ENCODE measurements at places on chromosomes 12 and 14.
A peak's percentile ranks its signal among the peaks of the same experiment; 100 is the strongest.

DNA sequence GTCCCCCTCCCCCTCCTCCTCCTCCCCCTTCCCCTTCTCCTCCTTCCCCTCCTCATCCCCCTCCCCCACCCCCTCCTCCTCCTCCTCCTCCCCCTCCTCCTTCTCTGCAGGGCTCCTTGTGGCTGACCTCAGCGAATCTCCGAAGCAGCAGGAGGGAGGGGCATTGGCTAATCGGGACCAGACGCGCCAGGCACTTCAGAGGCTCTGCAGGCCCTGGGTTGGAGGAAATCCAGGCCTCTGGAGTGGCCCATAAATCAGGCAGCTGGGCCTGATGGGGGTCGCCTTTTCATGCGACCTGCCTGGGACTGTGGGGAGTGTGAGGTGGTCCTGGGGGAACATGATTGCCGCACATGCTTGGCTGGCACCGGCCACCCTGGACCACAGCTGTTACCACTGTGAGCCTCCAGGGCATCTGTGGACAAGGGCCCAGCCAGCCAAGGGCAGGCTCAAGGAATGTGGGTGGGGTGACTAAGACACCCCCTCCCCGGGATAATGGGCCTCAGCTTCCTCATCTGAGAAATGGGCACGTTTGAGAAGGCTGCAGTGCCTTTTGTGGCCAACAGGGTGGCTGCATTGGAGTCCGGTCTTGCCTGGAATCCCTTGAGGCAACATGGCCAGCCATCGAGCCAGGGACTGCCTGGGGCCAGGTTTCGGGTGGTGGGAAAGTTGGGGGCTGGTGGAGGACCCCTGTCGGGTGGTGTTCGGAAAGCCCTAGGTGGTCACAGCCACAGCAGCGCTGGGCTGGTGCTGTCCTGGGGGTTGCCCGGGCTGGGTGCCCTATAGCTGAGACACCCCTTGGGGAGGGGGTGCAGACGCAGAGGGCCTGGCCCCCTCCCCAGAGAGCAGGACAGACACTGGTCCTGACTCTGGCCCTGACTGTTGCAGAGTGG lies 12.0 kb downstream of the KIF26A start:
- DNase-seq = peak; percentile 70

DNA sequence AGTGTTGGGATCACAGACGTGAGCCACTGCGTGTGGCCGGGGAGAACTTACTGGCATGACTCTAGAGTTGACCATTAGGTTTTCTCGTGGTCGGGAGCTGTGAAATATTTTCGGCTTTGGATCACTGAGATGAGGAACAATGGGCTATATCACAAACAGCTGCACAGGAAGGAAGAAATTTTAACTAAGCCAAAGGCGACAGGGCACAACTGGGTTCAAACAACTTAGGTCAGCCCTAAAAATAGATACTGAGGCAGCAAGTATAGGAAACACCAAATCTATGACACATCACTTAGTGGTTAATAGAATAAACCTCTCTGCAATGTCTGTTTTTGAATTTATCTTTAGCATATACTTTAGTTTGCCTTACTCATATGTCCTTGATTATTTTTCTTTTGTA lies 162.9 kb downstream of the LRIG3 start:
- no peak for DNase-seq

- DNase-seq = no peak
Measured at GRCh38 chr12:65956056-65956738, 131.9 kb downstream of the HMGA2 start.

- DNase-seq = no peak
Measured at GRCh38 chr14:77674931-77675330, 32.9 kb downstream of the ALKBH1 start.

GRCh38 chr12:132711080-132711843 lies 620 bp downstream of the PGAM5 start:
- DNase-seq = no peak

DNA sequence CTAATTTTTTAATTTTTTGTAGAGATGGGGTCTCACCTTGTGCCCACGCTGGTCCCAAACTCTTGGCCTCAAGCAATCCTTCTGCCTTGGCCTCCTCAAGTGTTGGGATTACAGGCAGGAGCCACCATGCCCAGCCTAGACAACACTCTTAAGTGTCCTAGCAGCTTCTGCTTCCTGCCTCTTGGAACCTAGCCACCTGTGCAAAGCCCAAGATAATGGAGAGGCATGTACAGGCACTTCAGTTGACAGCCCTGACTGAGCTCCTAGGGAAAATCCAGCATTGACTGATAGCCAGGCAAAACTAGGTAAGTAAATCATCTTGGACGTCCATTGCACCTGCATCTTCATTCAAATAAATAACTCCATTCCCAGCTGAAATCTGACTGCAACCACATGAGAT lies 15.5 kb downstream of the COX14 start:
- DNase-seq = no peak

- DNase-seq = no peak
Measured at GRCh38 chr12:76277480-76277879, 70.7 kb downstream of the BBS10 start.

GRCh38 chr12:123788541-123788940 lies 26.4 kb downstream of the DNAH10 start:
- DNase-seq = no peak

DNA sequence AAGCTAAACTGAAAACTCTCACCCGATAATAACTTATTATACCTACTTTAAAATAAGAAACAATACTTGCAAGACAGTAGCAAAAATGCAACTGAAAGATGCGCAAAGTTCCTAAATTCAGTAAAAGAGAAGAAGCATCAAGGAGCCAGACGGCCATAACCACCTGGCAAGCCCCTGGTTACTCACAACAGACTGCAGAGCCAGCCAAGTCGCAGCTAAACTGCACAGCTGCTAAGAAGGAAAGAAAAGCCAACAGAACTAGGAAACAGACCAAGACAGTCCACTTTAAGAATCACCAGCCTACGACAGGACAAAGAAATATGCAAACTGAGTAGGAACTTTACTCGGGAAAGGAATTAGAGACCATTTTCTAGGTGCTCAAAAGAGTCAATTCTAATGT lies 127.9 kb downstream of the TMTC1 start:
- DNase-seq = no peak

DNA sequence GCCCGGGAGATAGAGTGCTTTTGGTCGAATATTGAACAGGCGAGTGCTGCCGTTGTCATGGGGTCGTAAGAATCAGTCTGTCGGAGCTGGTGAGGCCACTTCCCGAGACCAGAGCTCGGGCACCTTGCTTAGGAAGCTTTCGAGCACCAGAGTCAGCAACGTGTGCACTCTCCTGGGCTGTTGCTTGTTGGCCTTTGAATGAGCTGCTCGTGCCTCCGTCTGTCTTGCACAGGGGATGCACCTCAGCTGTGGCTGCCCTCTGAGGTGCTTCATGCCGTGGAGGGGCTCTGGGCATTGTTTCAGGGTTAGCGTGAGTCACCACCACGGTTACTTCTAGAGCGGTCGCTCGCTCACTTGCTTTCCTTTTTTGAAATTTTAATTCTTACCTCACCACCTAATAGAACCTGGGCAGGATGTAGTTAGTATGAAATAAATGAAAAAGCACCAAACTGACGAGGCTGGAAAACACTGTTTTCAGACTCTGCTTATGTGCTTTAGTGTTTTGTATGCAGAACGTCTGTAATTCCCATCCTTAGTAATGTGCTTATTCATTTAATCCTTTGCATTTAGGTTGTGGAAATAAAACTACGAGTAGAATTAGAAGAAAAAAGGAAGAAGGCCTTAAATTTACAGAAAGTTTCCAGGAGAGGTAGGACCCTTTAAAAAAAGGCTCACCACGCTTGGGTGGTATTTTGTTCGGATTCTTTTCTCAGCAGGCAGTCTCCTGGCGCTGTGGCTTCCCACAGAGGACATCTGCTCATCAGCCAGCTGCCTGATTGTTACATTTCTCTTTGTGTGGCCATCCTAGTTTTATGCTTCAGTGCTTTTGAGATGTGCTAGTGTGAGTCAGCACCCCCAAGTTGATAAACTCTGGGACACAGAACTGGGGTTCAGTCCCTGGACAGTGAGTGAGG lies 40.6 kb downstream of the EP400 start:
- no peak for DNase-seq

DNA sequence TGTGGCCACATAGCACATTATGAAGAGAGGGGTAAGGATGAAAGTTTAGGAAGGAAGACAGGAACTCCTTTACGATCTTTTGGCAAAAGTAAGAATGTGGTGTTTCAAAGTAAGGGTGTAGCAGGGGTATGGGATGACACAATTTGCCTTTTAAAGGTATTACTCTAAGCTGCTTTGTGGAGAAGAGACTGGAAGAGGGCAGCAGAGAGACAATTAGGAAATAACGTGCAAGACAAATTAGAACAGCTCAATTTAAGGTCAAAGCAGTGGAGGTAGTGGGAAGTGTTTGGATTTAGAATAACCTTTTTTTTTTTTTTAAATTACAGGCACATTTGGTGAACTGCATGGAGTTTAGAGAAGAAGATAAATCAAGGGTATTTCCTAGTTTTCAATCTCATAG lies 342.6 kb downstream of the NOVA1 start:
- DNase-seq = no peak

GRCh38 chr14:77369285-77369684 lies 7.6 kb downstream of the TMED8 start:
- no peak for DNase-seq

DNA sequence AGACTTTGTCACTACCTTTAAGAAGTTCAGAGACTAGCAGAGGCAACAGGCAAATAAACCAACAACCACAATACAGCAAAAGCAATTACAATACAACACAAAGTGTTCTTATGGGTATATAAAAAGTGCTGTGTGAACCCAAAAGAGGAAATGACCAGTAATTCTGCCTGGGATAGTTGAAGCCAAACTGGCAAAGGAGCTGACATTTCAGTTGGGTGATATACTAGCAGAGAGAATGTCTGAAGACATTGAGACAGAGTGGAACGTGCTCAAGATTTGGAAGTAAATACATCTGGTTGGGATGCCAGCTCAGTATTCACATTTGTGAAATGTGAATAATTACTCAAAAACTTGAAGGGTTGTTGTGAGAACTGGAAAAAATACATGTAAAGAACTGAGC lies 80.6 kb upstream of the GTF2A1 start:
- DNase-seq = no peak

GRCh38 chr12:42180990-42181596 lies 36.4 kb upstream of the GXYLT1 start:
- peak; percentile 34 for DNase-seq

DNA sequence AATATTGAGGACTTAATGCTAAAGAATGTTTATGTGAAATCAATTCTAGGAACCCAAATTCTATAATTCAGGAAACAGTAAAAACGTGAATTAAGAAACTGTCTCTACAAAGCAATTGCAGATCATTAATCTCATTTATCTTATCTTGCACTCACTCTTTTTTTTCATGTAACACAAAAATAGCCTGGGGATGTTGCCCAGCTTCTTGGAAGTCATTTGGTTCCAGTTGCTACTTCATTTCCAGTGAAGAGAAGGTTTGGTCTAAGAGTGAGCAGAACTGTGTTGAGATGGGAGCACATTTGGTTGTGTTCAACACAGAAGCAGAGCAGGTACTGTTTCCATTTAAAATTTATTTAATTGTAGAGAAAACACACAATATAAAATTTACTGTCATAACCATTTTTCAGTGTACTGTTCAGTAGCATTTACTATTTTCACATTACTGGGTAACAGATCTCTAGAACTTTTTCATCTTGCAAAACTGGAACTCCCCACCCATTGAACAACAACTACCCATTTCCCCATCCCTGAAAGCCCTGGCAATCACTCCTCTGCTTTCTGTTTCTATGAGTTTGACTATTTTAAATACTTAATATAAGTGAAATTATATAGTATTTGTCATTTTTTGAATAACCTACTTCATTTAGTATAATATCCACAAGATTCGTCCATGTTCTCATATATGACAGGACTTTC lies 9.7 kb downstream of the CLEC6A start:
- no peak for DNase-seq

- DNase-seq = no peak
Measured at GRCh38 chr12:97159377-97159776, 252.3 kb downstream of the NEDD1 start.

DNA sequence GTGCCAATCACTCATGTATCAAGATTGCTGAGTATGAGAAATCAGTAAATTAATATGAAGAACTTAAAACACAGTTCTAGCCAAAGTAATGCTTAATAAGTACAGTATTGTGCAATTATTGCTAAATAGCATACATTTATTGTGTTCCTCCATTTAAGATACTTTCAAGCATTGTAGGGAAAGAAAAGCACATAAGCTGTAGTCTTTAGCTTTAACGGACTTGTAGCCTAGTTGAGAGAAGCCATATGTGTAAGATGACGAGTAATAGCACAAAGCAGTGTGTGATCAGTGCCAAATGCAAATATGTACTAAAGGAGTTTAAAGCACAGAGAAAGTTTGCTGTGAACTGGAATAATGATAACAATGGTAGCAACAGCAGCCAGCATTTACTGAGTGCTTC lies 38.1 kb downstream of the ETV6 start:
- DNase-seq = no peak

DNA sequence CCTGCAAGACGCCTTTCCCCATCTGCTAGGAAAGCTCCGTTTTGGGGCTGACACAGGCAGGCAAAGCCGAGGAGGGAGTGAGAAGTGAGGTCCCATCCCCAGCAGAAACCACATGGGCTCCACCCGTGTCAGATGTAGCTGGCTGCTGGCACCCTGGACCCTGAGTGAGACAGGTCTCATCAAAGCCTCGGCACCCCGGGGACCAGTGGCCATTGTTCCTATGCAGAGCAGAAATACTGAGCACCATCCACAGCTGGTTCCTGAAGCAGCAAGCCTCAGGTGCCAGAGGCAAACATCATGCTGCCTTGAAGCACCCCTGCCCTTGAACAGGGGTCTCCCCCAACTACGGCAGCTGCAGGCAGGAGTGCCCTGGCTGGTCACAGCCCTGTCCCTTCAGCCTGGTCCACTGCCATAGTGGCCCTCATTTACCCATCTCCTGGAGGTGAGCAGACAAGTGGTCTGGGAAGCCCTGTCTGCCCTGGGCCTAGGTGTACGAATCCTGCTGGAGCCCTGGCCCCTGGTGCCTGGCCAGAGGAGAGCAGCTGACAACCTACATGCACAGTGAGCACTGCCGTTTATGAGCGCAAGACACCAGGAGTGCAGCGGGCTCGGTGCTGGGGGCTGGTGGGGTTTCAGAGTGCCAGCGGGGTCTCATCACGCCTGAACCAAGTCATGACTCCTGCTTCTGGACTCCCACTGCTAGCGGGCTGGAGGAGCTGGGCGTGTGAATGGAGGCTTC lies 289.8 kb upstream of the RTL1 start:
- no peak for DNase-seq

GRCh38 chr12:67572492-67572891 lies 76.1 kb upstream of the DYRK2 start:
- DNase-seq = no peak

- DNase-seq = no peak
Measured at GRCh38 chr14:21486640-21487087, 9.7 kb downstream of the TOX4 start.

DNA sequence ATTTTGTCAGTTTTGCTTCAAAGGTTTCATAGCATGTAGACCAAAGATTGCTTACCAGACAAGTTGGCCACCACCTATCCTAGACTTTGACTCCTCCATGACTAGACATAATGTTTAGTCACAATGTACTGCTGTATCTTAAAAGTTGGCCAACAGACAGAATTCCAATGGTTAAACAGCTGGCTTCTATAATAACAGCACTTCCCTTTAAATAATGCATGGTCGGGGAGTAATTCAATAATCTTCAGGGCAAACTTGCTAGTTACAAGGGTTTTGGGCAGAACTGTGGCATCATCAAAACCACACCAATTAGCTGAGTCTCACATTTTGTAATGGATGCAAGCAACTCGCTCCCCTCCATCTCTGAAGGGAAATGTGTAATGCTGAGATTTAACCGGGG lies 56.9 kb downstream of the IGF1 start:
- no peak for DNase-seq
